ENCODE measurements at places on chromosomes 3 and 15.

GRCh38 chr3:119342176-119342575 lies 48.0 kb downstream of the ARHGAP31 start:
- no peak for DNase-seq

- no peak for DNase-seq
Measured at GRCh38 chr3:112126511-112126911, 6.5 kb downstream of the GCSAM start.

- no peak for DNase-seq
Measured at GRCh38 chr15:98668566-98669308, 20.4 kb downstream of the IGF1R start.

DNA sequence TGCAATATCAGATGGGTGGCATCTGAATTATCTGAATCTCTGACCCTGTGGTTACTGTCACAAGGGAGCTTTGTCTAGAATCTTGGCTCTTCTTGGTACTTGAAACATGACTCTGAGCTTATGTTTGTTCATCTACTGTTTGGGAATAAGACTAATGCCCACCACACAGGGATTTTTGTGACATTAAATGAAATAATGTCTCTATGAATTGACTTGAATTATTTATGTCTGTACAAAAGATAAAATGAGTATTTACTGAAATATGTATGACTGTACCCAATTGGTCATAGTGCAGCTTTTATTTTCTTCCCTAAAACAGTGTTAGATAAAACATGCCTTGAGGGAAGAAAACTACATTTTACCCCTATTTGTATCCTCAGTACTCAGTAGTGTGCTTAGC lies 87.9 kb upstream of the ZPLD1 start:
- DNase-seq, result no peak

GRCh38 chr3:159668990-159669476 lies 319.6 kb upstream of the IL12A start:
- DNase-seq, result no peak

GRCh38 chr15:68614286-68615035 lies 35.7 kb downstream of the CORO2B start:
- DNase-seq, result no peak

DNA sequence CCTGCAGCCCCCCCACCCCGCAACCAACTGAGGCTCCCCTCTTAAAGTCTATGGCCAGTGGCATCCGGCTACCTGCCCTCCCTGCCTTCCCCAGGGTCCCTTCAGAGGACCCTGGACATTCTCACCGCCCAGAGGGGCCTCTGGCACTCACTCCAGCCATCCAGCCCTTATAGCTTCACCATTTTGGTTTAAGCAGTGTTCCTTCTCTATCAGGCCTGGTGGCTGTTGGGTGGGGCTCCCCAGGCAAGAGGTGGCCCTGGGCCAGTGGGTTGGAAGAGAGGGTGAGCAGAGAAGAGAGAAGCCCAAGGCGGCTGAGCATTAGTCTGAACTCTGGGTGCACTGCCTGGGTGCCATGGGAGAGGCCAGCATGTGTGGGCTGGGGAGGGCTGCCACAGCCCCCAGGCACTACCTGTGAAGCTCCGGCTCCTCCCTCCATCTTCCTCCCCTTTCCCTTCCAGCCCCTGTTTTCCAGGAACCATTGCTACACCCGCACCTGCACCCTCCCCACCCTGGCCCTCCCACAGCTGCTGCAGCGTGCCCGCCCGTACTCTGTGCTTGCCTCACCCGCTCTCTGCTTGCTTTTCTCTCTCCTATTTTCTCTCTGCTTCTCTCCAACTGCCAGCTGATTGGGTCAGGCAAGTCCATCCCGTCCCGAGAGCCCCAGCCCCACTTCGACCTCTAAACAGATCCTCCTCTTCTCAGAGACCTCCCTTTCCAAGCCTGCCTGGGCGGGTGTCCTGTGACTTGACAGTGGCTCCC lies 168.2 kb downstream of the TBC1D2B start:
- no peak for DNase-seq

GRCh38 chr15:75199357-75199940 lies 2.2 kb upstream of the C15orf39 start:
- DNase-seq, result no peak

DNA sequence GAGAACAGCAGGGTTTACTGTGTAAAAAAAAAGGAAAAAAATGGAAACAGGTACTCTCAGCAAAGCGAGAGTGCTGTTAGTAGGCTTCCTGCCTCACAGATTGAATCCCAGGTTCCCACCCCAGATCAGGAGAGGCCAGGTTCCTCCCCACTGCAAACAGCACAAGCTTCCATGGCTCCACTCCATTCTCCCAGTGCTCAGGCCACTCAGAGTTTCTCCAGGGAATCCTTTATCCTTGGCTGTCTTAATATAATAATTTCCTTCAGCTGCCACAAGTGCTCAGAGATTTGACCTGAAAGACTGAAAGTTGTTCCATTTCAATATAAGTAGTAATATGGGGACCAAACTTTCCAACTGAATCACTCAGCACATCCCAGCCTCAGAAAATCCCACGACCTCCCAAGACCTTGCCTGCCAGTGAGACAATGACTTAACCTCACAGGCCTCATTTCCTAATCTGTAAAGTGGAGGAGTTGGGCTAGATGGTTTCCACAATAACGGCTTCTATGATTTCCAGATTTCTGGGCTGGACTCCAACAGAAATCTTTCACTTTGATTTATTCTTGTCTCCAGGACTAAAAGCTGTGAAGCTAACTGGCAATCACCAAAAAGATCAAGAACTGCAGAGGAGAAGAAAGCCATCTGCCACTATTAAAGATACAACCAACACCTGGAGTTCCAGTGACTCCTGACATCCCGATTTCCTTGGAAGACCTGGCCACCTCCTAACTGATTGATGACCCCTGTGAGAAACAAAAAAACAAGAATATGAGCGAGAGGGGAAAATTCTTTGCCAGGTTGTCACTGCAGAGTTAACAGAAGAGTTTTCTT lies 289.5 kb downstream of the NEK10 start:
- DNase-seq, result no peak

DNA sequence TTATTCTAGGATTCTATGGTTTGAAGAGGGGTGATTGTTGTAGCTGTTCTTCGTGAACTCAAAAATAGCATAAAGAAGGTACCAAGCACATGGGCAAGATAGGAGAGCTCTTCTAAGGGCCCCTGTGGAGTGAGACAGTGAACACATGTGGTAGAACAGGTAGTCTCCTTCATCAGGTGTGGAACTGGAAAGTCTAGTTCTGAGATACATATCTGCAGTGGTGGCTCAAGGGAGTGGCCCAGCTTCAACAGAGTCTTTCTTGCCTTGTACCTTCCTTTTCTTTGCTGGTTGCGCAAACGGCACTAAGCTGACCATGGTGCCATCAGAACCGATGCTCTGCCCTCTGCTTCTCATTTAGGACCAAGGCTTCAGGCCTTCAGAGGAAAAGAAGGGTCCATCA lies 65.2 kb downstream of the CERS3 start:
- DNase-seq, result no peak

GRCh38 chr3:189322339-189322738 lies 150.6 kb downstream of the TPRG1 start:
- DNase-seq, result no peak

DNA sequence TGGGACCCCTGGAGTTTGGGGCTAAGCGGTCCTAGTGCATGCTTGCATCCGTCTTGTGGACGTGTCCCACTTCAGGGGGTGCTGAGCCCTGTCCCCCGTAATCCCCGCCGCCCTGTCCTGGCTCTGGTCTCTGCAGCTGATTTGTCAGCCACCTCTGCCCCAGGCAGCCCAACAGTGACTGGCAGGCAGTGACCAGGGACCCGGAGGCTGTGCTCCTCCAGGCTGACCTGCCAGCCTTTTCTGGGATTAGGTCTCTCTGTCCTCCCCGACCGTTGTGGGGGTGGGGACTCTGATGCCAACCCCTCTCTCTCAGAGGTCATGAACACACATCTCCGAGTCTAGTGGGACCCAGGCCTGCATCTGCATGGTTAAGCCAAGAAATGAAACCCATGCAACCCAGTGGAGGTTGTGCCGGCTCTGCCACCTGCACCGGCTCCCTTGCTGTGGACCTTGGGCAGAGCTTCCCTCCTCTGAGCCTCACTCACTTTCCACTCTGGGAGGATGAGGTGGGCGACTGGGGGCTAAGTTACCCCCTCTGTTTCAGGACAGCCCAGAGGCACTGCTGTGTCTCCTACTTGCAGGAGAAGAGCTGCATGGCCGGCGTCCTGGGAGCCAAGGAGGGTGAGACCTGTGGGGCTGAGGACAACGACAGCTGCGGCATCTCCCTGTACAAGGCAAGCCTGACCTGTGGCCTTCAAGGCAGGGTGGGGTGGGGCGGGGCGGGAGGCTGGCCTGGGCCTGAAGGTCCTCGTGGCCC lies 60.2 kb downstream of the FBLN2 start:
- DNase-seq, result no peak

DNA sequence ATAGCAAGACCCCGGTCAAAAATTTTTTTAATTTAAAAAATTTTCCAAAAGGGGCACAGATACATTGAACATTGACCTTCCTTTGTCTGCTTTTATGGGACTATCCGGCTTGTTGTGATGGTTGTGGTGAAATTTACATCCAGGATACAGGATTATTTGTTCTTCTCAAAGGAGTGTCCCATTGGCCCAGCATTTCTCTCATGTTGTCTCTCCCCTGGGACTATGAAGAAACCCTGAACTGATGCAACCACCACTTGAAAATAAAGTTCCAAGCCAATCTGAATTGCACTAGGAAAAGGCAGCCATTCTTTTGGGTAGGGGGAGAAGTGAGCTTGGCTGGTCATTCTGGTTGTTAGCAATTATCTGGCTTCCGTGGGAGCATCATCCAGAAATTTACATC lies 58.4 kb downstream of the PPARG start:
- DNase-seq, result no peak

- peak; percentile 4 for DNase-seq
Measured at GRCh38 chr3:143825513-143825912, 22.8 kb downstream of the SLC9A9 start.

GRCh38 chr3:186871403-186871924 lies 29.0 kb downstream of the ADIPOQ start:
- DNase-seq, result no peak

DNA sequence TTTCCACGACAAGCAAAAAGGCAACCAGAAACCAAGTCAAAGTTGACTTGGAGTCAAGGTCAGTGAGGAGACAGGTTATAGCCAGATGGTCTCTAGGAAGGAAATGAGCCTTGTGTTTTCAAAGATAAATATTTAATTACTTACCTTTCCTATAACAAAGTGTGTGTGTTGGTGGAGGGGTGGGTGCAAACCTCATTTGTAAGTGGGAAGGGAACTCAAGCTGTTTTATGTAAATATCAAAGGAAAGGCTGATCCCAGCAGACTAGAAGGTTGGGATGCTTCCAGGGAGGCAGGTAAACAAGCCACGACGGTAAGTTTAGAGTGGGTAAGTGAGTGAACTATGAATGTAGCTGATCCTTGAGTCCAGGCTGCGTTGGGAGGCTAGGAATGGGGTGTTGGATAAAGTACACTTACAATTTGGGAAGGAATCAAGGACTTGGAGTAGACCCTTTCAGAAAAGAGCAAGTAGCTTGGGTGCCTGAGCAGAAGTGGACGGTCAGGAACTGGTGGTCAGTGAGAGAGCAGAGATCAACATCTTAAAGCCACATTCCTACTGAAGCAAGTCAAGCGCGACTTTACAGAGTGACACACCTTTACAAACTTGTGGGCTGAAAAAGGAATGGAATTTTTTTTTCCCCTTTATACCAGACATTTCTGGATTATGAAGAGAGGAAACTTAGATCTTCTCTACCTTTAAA lies 82.0 kb upstream of the TBL1XR1 start:
- no peak for DNase-seq

- no peak for DNase-seq
Measured at GRCh38 chr3:8607234-8608040, 37.2 kb downstream of the SSUH2 start.

GRCh38 chr15:73340502-73341192 lies 28.1 kb downstream of the HCN4 start:
- DNase-seq, result no peak
